Activated T-cell treated with anti-CD3 and anti-CD28 coated beads, Interleukin-2, amount 50 U/mL, for 72 hours (primary cell): ENCODE measurements at places on chromosomes 7 and 10. TPM values are rescaled to one million over a fixed set of nuclear protein-coding genes. Genes with fewer than 3 reads are reported as not detected.
A peak's percentile ranks its signal among the peaks of the same experiment; 100 is the strongest.

GRCh38 chr10:102763037-102763607 lies 19.4 kb downstream of the WBP1L start:
- no peak for DNase-seq

Gene NT5C3A
- total RNA-seq: 45.7 TPM

DNA sequence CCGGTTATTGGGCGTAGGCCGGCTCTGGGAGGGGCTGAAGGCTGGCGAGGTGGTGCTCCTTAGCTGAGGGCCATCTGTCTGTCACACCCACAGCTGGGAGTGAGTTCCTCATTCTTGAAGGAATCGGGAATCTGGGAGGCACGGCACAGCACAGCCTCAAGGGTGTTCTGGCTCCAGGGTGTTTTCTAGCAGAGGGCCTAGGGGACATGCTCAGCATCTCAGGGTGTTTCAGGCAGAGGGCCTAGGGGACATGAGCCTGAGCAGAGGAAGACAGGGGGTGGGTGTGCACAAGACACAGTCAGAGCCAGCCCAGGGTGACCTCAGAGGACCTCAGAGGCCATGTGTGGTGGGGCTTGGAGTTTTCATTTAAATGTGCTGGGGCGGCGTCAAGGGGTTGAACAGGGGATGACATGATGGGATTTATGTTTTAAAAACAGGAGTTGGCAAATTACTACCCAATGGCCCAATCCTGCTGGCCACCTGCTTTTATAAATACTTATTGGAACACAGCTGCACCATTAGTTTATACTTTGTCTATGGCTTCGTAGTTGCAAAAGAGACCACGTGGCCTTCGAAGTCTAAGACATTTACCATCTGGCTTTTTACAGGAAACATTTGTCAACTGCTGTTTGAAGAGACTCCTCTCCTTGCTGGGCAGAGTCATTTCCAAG lies 121.6 kb downstream of the PRKAG2 start:
- peak; percentile 55 for DNase-seq

- no peak for DNase-seq
Observed at GRCh38 chr7:18123508-18124239, 96.0 kb upstream of the PRPS1L1 start.

DNA sequence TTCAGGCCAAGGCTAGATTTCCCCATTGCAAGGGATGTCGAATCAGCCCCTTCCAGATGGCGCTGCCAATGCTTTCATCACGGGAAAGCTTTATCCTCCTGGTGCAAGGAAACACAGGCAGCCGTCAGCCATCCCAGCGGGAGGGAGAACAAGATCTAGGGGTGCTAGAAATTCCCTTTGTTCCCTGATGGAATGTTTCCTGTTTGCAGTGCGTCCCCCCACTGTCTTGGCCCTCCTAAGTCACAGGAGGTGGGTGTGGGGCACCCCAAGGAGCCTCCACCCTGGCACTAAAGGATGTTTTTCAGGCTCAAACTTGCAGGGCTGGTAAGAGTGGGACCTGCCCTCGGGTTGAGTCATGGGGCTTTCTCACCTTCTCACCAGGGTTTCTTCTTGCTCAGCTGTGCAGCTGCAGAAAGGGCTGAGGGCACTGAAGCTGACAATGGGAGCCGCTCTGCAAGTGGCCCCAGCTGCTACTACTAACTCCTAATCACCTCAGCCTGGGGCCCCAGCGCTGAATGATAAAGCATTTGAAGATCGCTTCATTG lies 103.6 kb downstream of the PRPF18 start:
- peak; percentile 23 for DNase-seq

DNA sequence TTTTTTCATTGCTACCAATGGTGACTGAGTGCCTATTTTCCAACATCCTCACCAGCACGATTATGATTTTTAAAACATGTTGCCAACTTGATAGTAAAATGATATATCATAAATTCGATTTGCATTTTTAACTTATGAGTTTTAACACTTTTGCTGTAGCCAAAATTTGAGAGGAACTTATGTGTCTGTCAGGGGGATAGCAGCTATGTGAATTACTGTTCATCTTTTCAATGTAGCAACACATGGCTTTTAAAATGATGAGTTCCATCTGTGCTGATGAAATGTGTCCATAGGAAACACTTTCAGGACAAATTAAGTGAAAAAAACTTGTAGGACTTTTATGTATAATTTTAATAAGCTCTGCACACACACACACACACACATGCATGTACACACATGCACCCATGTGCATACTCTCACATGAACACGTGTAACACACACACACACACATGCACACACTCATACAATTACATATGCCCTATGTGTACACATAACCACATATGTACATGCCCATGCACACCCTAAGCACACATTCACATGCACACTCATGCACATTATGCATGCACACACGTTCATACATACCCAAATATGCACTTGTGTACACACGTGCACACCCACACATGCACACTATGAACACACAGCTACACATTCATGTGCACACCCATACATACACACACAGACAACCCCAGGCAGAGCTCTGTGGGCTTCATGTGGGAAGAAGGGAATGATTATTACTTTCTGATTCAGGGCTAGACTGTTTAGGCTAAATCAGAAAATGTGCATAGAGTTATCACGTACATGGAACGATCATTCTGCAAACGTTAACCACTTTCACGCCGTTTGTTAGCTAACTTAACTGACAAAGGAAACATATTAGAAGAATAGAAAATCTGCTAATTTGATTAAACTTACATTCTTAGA lies 68.9 kb downstream of the C10orf143 start:
- no peak for DNase-seq

DNA sequence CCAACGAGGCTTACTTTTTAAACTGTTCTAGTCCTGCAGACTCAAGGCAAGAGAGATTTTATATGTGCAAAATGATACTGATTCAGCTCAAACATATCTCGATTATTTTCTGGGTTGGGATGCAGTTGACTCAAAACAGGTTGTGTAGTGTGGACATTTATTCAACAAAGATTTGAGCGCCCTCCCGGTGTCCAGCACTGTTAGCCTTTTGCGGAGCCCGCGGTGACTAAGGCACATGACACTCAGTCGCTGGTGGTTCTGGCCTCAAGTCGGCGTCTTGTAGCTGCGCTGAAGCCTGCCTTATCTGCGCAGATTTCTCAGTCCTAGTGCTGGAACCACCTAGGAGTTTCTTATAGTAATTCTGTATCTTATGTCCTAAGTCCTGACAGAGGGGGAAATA lies 938 bp upstream of the CADPS2 start:
- no peak for DNase-seq

DNA sequence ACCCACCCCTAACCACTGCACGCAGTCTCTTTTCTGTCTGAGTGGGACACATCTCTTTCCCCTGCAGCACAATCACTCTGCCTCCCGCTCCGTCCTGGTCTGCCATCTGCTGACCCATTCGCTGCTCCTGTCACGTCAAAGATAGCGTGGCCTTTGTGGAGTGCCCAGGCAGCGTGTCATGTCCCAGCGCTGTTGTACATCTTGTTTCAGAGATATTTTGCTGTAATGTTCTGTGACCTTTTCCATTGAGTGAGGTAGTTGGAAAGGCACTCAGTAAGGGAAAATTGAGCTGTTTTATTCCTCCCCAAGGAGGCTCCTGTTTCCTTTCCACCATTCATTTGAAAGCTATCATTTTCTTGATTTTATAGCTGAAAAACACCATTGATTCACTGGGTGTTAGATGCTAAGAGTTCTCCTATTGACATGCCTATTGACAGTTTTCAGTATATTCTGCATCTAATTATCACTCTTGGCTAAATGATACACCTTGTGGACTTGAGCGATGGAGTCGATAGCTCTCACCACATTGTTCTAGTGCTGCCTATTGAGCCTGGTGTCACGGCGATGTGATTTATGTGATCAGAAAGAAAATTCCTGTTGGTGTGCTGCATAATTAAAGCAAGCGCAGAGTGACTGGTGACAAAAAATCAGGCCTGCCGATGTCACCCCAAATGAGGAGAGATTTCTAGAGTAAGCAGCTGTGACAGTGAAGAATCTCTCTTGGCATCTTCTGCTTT lies 372.6 kb downstream of the LRMDA start:
- DNase-seq: no peak

DNA sequence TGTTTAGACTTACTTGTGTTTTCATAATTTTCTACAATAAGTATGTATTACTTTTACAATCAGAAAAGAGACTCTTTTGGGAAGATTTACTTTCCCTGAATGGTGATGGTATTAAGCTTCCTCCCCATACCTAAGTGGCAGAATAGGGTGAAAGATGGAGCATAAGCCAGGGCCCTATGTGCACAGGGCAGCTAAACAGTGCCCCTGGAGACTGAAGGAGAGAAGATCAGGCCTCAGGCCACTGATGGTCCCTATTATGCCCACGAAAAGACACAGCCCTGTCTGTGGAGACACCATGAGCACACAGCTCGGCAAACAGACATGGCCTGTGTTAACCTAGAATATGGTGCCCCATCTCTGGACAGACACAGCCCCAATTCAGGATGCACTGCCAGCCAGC lies 139.4 kb downstream of the OAT start:
- no peak for DNase-seq

Gene TRIM50
- total RNA-seq: not detected
